ENCODE measurements at places on chromosomes 4 and X. TPM values are rescaled to one million over a fixed set of nuclear protein-coding genes. Genes with fewer than 3 reads are reported as not detected.

Gene OCIAD1
- total RNA-seq, result 86.9 TPM

Gene MAB21L2
- total RNA-seq, result 11.7 TPM

Gene RUFY3
- total RNA-seq, result 41.1 TPM

Gene MAGEB2
- total RNA-seq, result not detected

Gene TLR7
- not detected for total RNA-seq

Gene FGG
- not detected for total RNA-seq

Gene TRIM61
- 4.7 TPM for total RNA-seq

GRCh38 chr4:172985552-172985951 lies 183.1 kb upstream of the GALNT7 start:
- H3K27ac ChIP-seq, result no peak overlapping the region
- H3K27me3 ChIP-seq, result no peaks in the 10 kb centered on the region
- no peaks in the 10 kb centered on the region for H3K36me3 ChIP-seq

DNA sequence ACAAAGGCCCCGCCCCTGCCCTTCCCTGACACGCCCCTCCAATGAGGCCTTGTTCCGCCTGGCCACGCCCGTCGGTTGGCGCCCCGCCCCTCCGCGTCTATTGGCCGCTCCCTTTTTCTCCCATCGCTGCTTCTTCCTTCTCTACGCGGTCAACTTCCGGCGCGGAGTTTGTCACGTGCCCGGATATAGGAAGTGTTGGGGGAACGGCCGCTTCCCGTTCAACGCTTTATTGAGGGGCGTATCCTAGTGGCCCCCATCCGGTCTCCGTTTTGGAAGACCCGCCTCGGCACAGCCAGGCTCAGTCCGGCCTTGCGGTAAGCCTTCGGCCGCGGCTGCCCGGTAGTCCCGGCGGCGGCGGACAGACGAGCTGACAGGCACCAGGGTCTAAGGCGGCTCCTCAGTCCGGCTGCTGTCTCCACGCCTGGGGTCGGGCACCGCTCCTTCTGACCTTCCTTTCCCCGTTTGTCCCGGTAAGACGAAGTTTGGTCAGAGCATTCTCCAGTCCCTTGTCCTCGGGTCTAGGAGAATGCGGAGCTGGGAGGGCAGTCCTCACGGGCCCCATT lies at the start of gene EXOC1:
TSS of gene EXOC1 (plus strand) at position 165 of the 563 bp plus-strand sequence. CDS start 4,676 bp downstream, outside the sequence.
- H3K36me3 ChIP-seq, result no peaks in the 10 kb centered on the region
- peak within 1 kb of the TSS; percentile 78 for H3K27ac ChIP-seq
- H3K4me1 ChIP-seq, result no peaks in the 10 kb centered on the region
- peak within 1 kb of the TSS; percentile 89 for H3K4me3 ChIP-seq

DNA sequence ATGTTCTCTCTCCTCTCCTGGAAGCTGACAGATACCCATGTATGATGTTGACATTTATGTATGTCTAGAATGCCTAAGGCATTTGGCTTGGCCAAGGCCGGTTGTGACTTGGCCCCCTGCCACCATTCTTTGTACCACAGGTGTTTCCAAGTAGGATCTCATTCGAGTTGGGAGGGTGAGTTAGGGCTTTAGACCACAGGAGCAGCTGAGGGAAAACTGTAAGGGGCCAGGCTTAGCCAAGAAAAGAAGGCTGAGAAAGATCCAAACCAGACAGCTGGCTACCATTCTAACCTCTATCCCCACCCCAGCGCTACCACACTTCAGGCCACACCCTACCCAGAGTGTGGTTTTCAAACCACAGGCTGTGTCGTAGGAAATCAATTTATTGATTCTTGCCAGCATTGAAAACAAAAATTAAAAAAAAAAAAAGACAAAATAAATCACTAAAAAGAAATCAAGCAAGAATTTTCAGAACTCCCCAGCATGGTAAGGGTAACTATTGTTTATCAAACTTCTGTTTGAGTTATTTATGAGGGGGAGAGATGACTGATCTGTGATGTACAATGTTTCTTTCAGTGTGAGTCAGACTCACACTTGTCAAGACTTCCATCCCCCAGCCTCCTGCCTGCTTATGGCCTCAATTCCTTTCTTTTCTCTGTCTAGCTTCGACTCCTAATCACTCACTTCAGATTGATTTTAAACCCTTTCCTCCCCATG lies 9.9 kb downstream of the TMSB4X start:
- H3K27me3 ChIP-seq, result no peaks in the 10 kb centered on the region
- H3K4me3 ChIP-seq, result no peak overlapping the region
- no peaks in the 10 kb centered on the region for H3K4me1 ChIP-seq
- DNase-seq, result peak; percentile 35
- no peak overlapping the region for H3K27ac ChIP-seq

DNA sequence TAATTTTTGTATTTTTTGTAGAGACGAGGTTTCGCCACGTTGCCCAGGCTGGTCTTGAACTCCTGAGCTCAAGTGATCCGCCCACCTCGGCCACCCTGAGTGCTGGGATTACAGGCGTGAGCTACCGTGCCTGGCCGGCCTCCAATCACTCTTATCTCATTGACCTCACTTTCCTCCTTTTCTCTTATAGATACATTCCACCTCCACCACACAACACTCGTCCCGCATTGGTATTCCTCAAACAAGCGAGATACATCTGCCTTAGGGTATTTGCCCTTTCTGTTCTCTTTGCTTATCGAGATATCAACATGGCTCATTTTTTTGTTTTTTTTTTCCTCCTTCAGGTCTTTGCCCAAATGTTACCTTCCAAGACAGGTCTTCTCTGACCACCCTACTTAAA lies 1.8 kb upstream of the PRPS1 start:
- DNase-seq, result no peak
- H3K4me3 ChIP-seq, result no peak overlapping the region
- H3K27me3 ChIP-seq, result no peaks in the 10 kb centered on the region
- no peak overlapping the region for H3K27ac ChIP-seq
- H3K4me1 ChIP-seq, result no peaks in the 10 kb centered on the region

DNA sequence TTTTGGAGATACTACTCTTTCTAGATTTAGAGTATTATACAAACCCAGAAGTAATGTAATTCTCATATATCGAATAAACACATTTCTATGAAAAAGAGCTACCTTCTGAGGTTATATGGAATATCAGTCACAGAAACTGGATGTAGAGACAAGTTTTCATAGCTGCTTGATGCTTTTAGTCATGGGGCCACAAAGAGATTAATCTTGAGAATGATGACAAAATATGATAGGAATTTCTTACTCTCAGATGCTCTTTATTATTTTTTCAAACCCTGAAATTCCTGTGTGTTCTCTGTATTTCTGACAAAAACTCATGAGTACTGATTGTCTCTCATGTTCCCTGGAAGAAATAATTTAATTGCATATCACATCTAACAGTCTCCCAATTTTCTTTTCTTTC lies 662.5 kb downstream of the RAPGEF2 start:
- H3K27ac ChIP-seq, result no peak overlapping the region
- H3K4me1 ChIP-seq, result no peaks in the 10 kb centered on the region
- H3K36me3 ChIP-seq, result no peaks in the 10 kb centered on the region

- H3K4me3 ChIP-seq, result no peak overlapping the region
- DNase-seq, result peak; percentile 67
- H3K4me1 ChIP-seq, result peaks cover 23% of the 10 kb centered on the region
- no peaks in the 10 kb centered on the region for H3K27me3 ChIP-seq
These were observed 392.0 kb downstream of the SPRY1 start for GRCh38 chr4:123788577-123788976.

DNA sequence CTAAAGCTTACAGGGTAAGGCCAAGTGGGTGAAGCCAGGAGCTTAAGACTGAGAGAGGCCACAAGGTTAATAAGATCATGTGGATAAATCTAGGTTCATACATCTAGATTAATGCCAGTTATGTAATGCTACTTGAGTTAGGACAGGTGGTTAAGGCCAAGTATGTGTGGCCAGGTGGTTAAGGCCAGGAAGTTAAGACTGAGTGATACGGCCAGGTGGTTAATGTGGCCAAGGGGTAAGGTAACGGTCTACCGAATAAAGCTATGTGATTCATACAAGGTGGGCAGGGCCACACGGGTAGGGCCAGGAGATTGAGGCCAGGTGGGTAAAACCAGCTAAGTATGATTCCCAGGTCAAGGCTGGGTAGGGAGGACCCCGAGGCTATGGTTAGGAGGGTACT lies 223.0 kb downstream of the TACR3 start:
- no peak overlapping the region for H3K27ac ChIP-seq
- H3K36me3 ChIP-seq, result no peaks in the 10 kb centered on the region
- no peaks in the 10 kb centered on the region for H3K4me1 ChIP-seq
- H3K27me3 ChIP-seq, result no peaks in the 10 kb centered on the region
- H3K4me3 ChIP-seq, result no peak overlapping the region

DNA sequence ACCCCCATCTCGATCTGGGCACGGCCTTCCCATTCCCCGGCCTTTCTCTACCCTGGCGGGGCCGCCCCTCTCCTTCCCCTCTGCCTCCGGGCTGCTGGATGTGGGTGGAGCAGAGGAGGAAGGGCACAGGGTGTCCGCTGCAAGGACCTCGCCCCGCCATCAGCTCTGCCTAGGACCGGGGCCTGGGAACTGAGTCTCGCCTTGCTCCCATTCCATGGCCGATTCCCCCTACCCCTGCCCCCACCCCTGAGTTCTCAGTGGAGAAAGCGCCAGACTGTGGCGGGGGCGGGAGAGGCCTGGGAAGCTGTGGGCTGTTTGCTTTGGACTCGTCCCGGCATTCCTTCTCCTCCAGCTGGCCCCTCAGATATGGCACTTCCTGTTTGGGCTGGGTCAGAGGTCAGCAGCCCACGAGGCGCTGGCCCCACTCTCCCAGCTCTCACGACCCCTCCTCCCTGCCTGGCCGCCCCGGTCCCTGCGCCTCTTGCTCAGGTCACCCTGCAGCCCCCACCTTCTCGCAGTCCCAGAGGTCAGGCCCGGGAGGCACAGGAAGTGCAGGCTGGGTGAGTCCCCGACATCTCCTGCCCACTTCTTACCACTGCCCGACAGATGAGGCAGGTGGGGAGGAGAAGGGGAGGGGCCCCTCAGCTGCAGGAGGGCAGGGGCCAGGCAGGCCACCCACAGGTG lies 6.4 kb upstream of the BGN start:
- peak; percentile 67 for DNase-seq
- H3K27ac ChIP-seq, result peak overlapping the region; percentile 87
- no peaks in the 10 kb centered on the region for H3K27me3 ChIP-seq
- no peaks in the 10 kb centered on the region for H3K36me3 ChIP-seq
- no peak overlapping the region for H3K4me3 ChIP-seq
- peaks cover 26% of the 10 kb centered on the region for H3K4me1 ChIP-seq

GRCh38 chr4:24582235-24582832 lies 2.0 kb downstream of the DHX15 start:
- H3K27me3 ChIP-seq, result no peaks in the 10 kb centered on the region
- no peak for DNase-seq
- peaks cover 6% of the 10 kb centered on the region for H3K36me3 ChIP-seq
- H3K27ac ChIP-seq, result no peak overlapping the region
- peak overlapping the region; percentile 89 for H3K4me3 ChIP-seq

DNA sequence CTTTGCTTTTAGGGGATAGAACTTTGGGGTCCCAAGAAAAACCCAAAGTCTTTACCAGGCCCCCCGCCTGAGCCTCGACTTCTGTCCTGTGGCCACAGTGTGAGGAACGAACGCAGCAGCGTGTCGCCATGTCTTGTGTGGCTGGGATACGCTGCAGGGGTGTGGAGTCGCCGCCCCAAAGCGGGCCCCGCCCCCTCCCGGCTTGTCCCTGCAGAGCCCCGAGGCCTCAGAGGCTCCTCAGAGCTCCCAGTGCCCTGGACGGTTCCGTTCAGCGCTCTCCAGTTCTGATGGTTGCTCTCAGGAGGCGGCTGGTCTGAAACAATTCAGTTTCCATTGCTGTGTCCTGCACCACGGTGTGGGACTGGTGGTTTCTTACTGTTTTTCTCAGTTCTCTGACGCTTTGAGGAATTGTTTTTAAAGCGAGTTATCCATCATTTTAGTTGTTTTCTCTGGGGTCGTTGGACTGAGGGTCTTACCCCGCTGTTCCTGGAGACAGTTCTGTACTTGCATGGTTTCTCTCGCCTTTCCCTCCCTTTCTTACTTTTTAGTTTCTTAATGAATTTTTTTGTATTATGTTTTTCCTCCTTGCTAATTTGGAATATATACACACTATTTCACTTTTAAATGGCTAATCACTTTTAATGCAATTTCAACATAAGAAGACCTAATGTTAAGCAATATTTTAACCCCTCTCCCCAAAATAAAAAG lies 1.6 kb upstream of the IDUA start:
- H3K4me3 ChIP-seq, result peak overlapping the region; percentile 12
- H3K36me3 ChIP-seq, result peaks cover 3% of the 10 kb centered on the region
- H3K27ac ChIP-seq, result no peak overlapping the region
- no peak for DNase-seq

GRCh38 chrX:53239474-53239873 lies 14.5 kb upstream of the KDM5C start:
- DNase-seq, result no peak
- peaks cover 16% of the 10 kb centered on the region for H3K36me3 ChIP-seq
- peaks cover 18% of the 10 kb centered on the region for H3K27me3 ChIP-seq
- no peak overlapping the region for H3K4me3 ChIP-seq
- H3K27ac ChIP-seq, result no peak overlapping the region

- H3K4me1 ChIP-seq, result no peaks in the 10 kb centered on the region
- no peak overlapping the region for H3K4me3 ChIP-seq
- no peaks in the 10 kb centered on the region for H3K36me3 ChIP-seq
These were observed 69.7 kb downstream of the PPP1R2C start for GRCh38 chrX:42708222-42708621.

- no peak overlapping the region for H3K4me3 ChIP-seq
- no peak for DNase-seq
- H3K27me3 ChIP-seq, result peaks cover 2% of the 10 kb centered on the region
- no peak overlapping the region for H3K27ac ChIP-seq
These were observed 4.4 kb upstream of the AFM start for GRCh38 chr4:73477176-73477575.

DNA sequence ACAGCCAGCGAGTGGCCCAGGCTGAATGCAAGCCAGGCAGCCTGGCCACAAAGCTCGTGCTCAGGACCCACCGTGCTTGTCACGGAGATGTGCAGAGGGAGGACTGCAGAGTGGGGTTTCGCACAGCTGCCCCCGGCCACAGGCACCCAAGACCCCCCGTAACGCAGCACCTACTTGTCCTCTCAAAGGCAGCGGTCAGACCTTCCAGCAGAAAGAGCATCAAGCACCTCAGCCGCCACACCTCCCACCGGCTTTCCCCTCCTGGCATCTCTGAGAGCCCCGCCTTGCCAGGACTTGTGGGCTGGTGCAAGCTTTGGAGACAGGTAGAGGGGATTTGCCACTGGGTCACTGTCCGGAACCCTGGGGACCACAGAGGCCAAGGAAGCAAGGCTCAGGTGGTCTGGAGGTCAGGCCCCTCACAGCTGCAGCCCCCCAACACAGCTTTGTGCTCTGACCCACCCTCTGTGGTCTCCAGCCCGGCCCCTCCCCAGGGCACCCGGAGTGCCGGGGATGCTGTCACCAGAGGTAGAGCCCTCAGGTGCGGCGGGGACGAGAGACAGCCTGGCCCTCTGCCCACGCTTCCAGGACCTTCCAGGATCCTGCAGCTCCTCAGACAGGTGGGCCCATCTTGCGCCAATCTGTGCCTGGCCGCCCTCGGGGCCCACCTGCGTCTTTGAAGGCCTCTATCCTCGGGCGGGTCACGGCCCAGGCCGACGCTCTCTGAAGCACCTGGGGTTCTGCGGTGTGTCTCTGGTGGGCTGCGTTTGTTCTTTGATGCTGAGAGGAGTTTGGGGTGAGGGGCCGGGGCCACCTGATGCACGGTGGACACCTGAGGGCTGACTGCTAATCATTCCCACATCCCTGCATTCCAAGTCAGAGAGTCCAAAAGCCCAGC lies 34.4 kb upstream of the HMX1 start:
- no peak for DNase-seq
- no peak overlapping the region for H3K4me3 ChIP-seq
- H3K27ac ChIP-seq, result no peak overlapping the region
- no peaks in the 10 kb centered on the region for H3K36me3 ChIP-seq
- no peaks in the 10 kb centered on the region for H3K27me3 ChIP-seq

GRCh38 chr4:15343581-15343980 lies 84.3 kb upstream of the C1QTNF7 start:
- peak overlapping the region; percentile 33 for H3K27ac ChIP-seq
- H3K27me3 ChIP-seq, result peaks cover 10% of the 10 kb centered on the region
- H3K4me1 ChIP-seq, result peaks cover 9% of the 10 kb centered on the region
- H3K36me3 ChIP-seq, result no peaks in the 10 kb centered on the region

GRCh38 chr4:112377171-112377570 lies 80.0 kb downstream of the ALPK1 start:
- H3K27ac ChIP-seq, result no peak overlapping the region
- DNase-seq, result no peak
